ENCODE measurements at places on chromosomes 7 and 10. TPM values are rescaled to one million over a fixed set of nuclear protein-coding genes. Genes with fewer than 3 reads are reported as not detected.

The LRIT1 gene
- not detected for polyA plus RNA-seq

The C7orf57 gene
- polyA plus RNA-seq: 0.31 TPM

DNA sequence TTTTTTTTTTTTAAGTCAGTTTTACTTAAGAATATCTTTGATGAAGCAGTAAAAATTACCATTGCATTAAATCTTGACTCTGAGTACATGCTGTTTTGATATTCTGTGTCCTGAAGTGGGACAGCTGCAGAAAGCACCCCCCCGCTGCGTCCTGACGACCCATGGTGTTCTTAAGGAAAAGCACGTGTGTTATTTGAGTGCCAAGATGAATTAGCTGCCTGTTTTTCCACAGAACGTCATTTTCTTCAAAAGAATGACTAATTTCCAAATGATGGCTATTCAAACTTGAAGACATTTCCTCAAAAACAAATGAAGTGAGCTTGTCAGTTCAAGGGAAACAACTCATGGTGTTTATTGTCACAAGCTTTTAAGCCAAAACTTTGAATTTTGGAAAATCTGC lies 45.9 kb downstream of the CREM start:
- no peak for DNase-seq
- H3K4me1 ChIP-seq: peaks cover 2% of the 10 kb centered on the region
- no peak overlapping the region for H3K27ac ChIP-seq
- H3K36me3 ChIP-seq: peaks cover 6% of the 10 kb centered on the region
- H3K4me3 ChIP-seq: no peak overlapping the region

DNA sequence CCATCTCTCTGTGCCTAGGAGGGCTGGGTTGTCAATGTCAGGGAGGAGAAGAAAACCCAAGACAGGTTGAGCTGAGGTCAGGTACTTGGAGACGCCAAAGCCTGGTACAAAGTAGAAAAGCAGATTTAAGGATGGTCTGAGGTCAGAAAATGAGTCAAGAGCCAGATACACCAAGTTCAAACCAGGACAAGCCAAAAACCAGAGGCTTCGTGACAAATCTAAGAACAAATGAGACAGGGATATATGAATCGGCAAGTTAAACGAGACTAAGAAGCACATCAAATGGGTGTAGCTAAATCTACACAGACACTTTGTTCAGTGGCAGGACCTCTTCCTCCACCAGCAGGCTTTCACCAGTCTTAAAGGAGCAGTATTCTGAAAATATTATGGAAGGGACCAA lies 34.2 kb downstream of the C7orf33 start:
- no peak for DNase-seq
- peaks cover 8% of the 10 kb centered on the region for H3K27me3 ChIP-seq
- H3K27ac ChIP-seq: no peak overlapping the region
- H3K36me3 ChIP-seq: no peaks in the 10 kb centered on the region
- H3K4me3 ChIP-seq: no peak overlapping the region

DNA sequence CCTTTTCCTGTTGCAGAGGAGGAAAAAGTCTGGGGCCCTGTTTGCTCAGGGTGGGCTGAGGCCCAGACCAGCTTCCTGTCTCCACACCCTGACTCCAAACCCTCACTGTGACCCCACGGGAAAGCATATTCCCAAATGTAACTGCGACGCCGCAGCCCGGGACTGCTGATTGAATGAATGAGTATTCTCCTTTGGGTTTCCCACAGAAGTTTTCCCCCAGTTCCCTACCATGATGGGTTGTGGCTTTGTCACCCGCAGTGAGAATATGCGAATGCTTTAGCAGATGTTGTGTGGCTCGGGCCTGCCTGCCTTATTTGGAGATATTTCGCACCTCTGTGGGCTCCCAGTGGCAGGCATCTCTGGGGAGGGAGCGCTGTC lies 50.6 kb downstream of the MGMT start:
- H3K27ac ChIP-seq: peak overlapping the region; percentile 71
- peaks cover 5% of the 10 kb centered on the region for H3K27me3 ChIP-seq
- peaks cover 63% of the 10 kb centered on the region for H3K4me1 ChIP-seq
- peak; percentile 69 for DNase-seq
- H3K36me3 ChIP-seq: no peaks in the 10 kb centered on the region
- peak overlapping the region; percentile 79 for H3K4me3 ChIP-seq

- peaks cover 27% of the 10 kb centered on the region for H3K36me3 ChIP-seq
- H3K4me3 ChIP-seq: no peak overlapping the region
- peaks cover 17% of the 10 kb centered on the region for H3K27me3 ChIP-seq
- no peak for DNase-seq
Measured at GRCh38 chr7:99562832-99563231, 4.4 kb downstream of the ZNF655 start.

DNA sequence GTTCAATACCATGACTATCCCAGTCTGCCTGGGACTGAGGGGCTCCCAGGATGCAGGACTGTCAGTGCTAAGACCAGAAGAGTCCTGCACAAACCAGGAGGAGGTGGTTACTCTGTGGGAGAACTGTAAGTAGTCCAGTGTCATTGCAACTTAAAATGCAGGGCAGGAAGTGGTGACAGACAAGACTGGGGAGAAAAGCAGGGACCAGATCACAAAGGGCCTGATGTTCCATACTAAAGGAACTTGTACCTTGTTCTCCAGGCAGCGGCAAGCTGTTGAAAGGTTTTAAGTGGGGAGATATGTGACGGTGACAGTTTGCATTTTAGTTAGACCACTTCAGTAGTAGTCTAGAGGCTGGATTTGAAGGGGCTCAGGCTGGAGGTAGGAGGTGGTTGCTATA lies 65.8 kb upstream of the GLCCI1 start:
- DNase-seq: no peak
- no peaks in the 10 kb centered on the region for H3K36me3 ChIP-seq
- no peak overlapping the region for H3K4me3 ChIP-seq
- no peak overlapping the region for H3K27ac ChIP-seq
- H3K27me3 ChIP-seq: no peaks in the 10 kb centered on the region

- H3K4me1 ChIP-seq: peaks cover under 1% of the 10 kb centered on the region
- peaks cover 3% of the 10 kb centered on the region for H3K27me3 ChIP-seq
- no peaks in the 10 kb centered on the region for H3K36me3 ChIP-seq
- no peak for DNase-seq
- H3K4me3 ChIP-seq: no peak overlapping the region
Measured at GRCh38 chr7:3141326-3141725, 97.7 kb upstream of the CARD11 start.

DNA sequence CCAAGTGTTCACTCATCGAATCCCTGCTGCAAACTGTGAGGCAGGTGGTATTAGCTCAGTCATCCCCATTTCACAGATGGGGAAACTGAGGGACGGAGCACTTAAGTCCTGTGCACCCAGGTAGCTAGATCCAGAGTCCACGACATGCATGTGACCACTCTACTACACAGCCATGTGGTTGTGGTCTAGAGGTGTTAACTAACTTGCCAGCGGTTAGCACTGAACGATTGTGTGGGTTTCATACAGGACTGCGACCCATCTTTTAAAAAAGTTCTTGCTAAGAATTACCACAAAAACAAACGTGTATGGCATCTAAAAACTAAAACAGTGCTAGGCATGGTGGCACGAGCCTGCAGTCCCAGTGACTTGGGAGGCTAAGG lies 16.1 kb upstream of the ABCC2 start:
- no peak overlapping the region for H3K4me3 ChIP-seq
- no peak overlapping the region for H3K27ac ChIP-seq
- DNase-seq: peak; percentile 43

- H3K27ac ChIP-seq: peak overlapping the region; percentile 75
- H3K4me1 ChIP-seq: peaks cover 91% of the 10 kb centered on the region
- no peaks in the 10 kb centered on the region for H3K36me3 ChIP-seq
- peaks cover 3% of the 10 kb centered on the region for H3K27me3 ChIP-seq
- no peak for DNase-seq
Measured at GRCh38 chr10:110040767-110041478, 33.1 kb downstream of the ADD3 start.

- no peaks in the 10 kb centered on the region for H3K4me1 ChIP-seq
- no peak overlapping the region for H3K4me3 ChIP-seq
- DNase-seq: no peak
Measured at GRCh38 chr10:88017781-88018180, 154.4 kb downstream of the PTEN start.

Data from immature natural killer cell (primary cell).